ENCODE measurements at places on chromosomes 7 and 10. TPM values are rescaled to one million over a fixed set of nuclear protein-coding genes. Genes with fewer than 3 reads are reported as not detected.
A peak's percentile ranks its signal among the peaks of the same experiment; 100 is the strongest.

GRCh38 chr7:23894892-23895569, 185.0 kb downstream of the STK31 start:
- no peak for DNase-seq

DNA sequence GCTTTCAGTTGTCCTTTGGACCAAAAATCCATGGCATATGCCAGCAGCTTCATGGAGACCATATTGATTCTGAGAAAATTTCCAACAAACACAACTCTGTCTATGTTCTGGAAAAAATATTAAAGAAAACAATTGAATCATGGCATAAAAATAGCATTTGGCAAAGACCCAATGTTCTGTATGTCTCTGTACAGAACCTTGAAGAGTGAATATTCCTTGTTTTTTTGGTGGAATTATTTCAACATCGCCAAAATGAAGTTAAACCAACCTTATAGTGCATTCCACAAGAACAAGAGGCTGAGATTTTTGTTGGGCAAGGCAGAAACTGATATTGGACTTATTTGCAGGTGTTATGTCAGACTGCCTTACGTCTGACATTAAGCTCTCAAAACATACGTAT, 53.3 kb upstream of the SLC16A12 start:
- DNase-seq: no peak

DNA sequence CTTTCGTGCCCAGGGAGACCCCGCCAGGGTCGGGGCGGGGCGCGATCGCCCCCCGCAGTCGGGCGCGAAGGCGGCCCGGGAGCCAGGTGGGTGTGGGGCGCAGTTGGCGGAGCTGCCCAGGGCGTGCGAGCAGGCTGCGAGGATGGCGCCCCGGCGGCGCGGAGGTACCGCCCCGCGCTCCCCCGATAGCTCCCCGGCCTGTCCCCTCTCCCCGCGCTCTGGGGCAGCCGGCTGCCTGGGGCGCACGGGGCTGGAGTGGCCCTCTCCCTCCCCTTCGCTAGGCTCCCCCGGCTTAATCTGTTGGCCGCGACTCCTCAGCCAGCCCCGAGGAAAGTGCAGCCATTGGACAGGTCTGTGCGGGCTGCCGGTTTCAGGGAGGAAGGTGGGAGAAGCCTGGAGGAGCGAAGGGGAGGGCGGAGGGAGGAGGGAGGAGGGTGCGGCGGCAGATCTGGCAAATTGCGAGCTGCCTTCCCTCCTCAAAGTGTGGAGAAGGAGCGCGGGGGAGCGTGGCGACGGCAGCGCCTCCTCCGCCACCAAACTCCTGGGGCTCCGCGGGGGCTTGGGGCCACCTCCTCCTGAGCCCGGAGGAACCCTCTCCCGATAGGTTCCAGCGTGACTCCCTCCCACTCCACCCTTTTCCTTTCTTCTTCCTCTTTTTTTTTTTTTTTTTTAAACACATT, 361 bp upstream of the PLXDC2 start:
- DNase-seq: peak; percentile 84

DNA sequence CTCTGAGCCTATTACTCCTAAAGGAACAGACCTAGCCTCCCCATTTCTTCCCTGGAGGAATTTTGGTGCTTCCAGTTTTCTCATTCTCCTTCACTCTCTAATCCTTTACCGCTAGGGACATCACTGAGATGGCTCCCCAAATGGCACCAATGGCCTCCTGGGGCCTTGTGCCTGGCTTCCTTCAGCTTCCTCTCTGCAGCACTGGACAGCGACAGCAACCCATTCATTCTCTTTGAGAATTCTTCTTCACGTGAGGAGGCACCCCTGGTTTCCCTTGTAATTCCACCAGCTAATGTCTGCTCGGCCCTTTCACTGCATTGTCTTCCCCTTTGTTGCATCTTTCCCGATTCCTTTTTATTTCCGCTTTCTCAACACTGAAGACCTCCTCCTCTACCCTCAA, 24.6 kb upstream of the KDM7A start:
- no peak for DNase-seq

- DNase-seq: no peak
These were observed 87.7 kb upstream of the PDK4 start for GRCh38 chr7:95684037-95684436.

DNA sequence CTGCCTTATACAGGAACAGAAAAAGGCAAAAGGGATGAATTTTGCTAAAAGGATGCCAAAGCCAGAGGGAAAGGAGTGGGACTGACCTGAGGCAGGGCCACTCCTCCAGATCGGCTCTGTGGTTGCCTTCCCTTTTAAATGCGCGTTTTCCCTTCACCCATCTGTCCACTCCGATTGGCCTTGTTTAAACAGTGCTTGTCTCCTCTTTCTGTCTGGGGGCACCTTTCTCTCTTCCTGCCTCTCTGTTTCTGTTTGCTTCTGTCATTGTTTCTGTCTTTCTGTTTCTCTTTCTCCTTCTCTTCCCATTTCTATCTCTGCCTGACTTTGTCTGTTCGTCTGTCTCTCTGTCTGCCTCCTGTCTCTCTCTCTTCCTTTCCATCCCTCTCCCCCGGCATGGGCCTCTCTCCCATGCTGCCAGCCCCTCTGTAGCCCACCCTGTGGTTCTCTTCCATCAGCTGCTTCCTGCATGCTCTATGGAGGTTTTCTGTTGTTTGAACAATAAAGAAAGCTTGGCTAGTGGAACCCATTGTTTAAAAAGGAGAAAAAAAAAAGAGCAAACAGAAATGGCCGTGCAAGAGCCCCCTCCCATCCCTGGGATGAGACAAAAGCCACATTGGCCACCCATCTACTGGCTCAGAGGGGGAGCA, 29.5 kb upstream of the HSPB1 start:
- DNase-seq: no peak

DNA sequence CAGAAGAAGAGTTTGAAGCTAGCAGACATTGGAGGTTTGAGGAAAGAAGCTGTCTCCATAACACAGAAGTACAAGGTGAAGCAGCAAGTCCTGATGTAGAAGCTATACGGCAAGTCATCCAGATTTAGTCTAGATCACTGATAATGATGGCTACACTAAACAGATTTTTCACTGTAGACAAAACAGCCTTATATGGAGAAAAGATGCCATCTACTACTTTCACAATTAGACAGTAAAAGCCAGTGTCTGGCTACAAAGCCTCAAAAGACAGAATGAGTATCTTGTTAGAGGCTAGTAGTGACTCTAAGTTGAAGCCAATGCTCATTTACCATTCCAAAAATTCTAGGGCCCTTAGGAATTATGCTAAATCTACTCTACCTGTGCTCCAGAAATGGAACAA, 85.1 kb downstream of the SNX13 start:
- no peak for DNase-seq

GRCh38 chr7:107147464-107148393, 21.1 kb upstream of the HBP1 start:
- DNase-seq: peak; percentile 19

- no peak for DNase-seq
These were observed 98.0 kb upstream of the GATA3 start for GRCh38 chr10:7956508-7956907.

DNA sequence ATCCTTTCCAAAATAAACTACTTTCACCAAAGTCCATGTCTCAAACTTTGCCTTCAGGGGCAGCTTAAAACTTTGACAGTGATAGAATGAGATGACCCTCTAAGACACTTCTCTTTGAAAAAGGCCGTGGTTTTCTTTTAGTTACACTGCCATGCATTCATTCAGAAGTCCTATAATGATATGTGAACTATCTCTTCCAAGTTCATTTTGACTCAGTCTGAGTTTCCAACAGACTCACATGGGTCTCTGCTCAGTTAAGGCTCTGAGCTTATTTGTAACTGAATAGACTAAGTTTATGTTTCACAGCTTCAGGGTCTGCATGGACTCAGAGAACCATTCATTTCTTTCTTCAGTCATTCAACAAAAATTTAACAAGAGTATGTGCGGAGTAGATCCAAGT, 208.9 kb upstream of the PRSS1 start:
- no peak for DNase-seq

- no peak for DNase-seq
These were observed 188.8 kb downstream of the JCAD start for GRCh38 chr10:29870522-29871044.

DNA sequence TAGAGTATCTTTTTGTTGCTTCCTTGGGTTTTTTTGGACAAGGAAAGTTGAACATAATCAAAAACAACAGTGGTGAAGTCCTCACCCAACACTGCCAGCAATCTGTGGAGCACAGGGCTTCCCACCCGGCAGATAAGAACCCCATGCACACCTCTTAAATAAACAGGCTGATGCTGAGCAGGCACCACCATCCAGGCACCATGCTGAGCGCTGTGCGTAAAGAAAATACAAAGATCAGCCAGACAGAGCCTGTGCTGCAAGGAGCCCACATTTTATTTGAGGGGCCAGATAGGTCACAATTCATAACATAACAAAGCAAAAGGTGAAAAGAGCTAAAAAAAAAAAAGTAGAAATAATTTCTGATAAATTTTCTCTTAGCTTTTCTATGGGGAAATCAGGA, 231.2 kb downstream of the PTPRN2 start:
- DNase-seq: no peak

DNA sequence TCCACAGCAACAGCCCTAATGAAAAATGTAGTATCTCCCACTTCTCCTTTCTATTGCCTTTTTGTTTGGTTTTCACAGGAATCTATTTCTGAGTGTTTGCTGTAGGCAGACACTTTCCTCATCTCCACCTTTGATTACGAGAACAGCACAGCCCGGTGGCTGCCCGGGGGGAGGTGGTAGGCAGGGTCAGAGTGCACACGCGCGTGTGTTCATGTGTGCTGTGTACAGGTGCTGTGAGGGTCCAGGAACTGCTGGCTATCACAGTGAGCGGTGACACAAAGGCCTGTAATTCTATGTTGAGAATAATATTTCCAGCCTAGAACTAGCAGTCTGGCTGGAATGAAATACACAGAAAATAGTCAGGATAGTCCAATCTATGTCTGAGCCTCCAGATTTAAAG, 212.8 kb downstream of the ADARB2 start:
- DNase-seq: no peak

DNA sequence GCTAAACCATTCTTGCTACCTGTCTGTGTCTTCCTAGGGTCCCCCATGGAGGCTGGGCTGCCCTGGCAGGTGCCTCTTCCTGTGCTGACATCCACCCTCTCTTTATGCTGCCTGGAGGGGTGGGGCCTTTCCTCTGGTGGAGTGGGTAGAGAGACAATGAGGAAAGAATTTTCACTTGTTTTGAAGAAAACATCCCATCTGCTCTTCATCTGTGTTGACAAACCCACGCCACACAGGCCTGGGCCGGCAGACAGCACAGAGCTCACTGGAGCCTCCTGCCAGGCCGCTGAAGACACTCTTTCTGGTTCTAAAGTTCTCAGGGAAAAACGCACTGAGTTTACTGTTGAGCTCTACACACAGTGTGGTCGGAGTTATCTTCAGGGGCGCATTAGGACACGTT, 328.2 kb downstream of the GLRX3 start:
- DNase-seq: no peak

DNA sequence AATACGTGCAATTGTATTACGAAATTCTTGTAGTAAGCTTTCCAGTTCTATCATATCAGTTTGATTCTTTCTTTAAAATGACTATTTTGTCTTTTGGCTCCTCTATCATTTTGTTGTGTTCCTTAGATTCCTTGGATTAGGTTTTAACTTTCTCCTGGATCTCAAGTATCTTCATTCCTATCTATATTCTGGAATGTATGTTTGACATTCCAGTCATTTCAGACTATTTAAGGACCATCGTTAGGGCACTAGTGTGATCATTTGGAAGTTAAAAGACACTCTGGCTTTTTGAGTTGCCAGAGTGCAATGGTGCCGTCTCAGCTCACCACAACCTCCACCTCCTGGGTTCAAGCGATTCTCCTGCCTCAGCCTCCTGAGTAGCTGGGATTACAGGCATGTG, 45.7 kb upstream of the SFTPD start:
- DNase-seq: no peak

- DNase-seq: no peak
These were observed 62.5 kb upstream of the PALS2 start for GRCh38 chr7:24510759-24511158.

The RBM20 gene
- total RNA-seq: 0.15 TPM

The HTR5A gene
- total RNA-seq: not detected

The THSD7A gene
- 0.69 TPM for total RNA-seq

The SLC16A9 gene
- total RNA-seq: 5.7 TPM

The ODAD2 gene
- 6.7 TPM for total RNA-seq

Measured in H7 (cell line).